Esophagus squamous epithelium (tissue), 5 donors: ENCODE measurements at places on chromosomes 16 and 17. TPM values are rescaled to one million over a fixed set of nuclear protein-coding genes. Genes with fewer than 3 reads are reported as not detected.

- DNase-seq = no peak
These were observed 68.5 kb upstream of the PLCG2 start for GRCh38 chr16:81710596-81710995.

- DNase-seq = no peak
These were observed 3.4 kb downstream of the UNC13D start for GRCh38 chr17:75840799-75841164.

DNA sequence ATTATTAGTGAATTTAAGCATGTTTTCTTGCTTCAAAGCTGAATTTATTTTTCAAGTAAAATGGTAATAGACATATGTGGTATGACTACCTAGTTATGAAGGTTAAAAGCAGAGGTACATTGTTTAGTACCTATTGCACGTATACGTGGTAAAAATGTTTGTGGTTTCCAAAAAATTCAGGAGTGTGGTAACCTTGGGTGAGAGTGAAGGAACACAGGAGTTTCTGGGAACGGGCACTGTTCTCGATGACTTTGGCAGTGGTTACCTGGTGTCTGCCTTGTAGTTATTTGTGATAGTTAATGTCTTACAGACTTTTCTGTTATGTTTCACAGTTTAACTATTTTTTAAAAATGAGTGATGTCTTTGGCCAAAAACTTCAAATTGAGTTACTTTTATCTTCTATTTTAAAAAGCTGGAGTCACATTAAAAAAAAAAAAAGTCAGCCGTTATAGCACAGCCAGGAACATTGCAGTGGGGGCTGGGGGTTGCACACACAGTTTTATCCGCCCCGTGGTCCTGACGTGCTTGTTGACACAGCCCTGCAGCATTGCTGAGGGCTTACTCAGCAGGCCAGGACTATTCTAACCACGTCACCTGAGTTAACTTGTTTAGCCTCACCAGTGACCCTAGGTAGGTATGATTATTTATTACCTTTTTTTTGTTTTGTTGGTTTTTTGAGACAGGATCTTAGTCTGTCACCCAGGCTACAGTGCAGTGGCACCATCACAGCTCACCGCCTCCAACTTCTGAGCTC, 10.9 kb downstream of the JPT2 start:
- DNase-seq = no peak

DNA sequence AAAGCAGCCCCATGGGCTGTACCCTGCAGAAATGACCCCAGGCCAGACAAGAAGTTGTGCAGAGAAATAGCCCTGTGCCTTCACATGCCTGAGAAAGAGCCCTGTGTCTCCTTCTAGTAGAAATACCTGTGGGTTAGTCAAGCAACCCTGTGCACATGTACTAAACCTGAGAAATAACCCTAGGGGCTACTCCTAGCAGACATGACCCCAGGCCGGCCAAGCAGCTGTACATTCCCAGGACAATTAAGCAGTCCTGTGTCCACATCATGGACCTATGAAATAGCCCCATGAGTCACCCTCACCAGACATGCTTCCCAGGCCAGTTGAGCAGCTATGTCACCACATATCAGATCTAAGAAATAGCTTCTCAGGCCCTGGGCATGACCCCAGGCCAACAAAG, 519.7 kb upstream of the CA10 start:
- DNase-seq = no peak

FBXO39 gene
- total RNA-seq = 0.48 TPM

DNA sequence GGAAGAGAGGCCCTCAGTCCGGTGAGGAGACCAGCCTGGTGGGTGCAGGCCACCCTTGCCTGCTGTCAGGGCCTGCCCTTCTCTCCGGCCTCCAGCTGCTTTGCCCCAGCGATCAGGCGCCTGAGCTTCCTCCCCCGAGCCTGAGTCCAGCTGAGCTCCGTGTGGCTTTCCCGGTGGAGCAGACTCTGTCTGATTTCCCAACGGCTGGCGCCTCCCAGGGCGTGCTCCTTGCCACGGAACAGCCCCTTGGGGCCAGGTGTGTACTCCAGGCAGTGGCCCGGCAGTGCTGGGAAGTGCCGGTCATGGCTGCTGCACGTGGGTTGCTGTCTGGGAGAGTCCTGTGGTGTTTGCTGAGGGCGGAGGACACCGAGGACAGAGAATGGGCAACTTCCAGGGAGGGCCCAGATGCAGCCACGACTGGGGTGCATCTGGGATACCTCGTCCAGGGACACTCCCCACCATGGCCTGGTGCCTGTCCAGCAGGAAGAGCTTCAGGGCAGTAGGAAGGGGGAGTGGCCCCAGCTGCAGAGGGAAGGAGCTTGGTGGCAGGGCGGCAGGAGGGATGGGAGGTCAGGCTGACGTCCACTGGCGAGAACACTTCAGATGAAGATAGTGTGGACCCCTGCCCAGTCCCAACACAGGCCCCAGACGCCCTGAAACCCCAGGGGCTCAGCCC, 22.5 kb downstream of the METRNL start:
- DNase-seq = no peak

DNA sequence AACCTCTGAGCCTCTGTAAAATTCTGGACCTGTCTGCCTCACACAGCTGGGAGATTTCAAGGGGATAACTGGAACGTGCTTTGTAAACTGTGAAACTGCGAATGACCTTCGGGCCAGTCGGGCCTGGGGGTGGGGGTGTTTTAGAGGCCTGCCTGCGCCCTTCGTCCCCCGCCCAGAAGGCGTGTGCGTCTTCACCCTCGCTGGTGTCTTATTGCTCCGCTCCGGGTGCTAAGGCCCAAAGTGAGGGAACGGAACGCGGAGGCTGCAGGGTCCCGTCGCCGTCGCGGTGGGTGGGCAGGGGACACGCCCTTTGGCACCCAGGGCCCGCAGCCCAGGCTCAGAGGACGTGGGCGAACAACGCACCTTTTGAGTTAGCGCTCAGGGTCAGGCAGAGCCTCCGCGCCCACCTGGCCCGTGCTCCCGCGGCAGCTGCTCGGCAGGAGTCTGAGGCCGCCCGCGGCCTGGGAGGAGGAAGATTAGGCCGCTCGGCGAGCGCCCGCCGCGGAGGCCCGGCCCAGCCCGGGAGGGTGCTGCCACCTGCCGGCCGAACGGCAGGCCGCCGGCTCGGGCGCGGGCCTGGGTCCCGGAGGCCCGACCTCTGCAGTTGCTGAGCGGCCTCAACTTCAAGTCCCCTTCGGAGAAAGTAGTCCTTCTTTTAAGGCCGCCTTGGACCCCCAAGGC, 29.7 kb downstream of the DCAKD start:
- DNase-seq = no peak

DNA sequence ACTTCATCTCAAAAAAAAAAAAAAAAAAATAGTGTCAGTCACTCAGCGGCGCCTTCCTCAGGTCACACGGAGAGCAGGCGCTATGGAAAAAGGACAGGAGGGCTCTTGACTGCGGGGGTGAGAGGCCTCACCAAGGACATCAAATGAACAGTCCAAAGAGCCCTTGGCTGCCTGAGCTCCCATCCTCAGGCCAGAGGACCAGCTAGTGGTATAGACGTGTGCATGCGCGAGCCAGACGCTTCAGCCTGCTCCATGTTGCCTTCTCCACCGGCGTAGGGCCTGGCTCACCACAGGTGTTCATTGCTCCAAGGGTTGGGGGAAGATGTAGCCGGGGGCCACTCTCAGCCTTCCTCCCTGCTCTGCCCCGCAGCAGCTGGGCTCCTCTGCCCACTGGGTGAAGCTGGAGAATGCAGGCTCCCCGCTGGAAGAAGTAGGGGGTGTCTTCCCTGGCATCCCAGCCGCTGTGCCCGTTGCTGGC, 65.8 kb upstream of the PLCG2 start:
- no peak for DNase-seq

- DNase-seq = no peak
These were observed 47.7 kb upstream of the TNRC6A start for GRCh38 chr16:24681793-24682192.

GRCh38 chr16:85699628-85700027, 10.9 kb upstream of the GINS2 start:
- DNase-seq = no peak

UMOD gene
- total RNA-seq = not detected

DNA sequence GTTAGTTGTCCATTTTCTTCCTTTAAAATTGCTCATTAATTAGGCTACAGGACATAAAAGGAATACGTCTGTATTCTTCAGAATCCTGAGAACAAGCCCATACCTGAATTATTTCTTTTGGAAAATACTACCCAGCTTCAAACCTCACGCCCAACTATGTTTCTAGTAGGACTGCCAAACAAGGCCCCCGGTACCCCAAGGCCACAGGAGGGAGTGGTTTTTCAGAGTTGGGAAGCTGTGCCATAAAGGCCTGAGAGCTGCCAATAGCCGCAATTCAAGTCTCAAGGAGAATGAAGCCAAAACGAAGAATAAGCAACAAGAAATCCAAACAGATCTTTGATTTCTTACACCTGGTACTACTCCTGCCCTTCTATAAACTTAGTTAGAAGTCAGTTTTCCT, 48.3 kb downstream of the UBE2G1 start:
- no peak for DNase-seq

- no peak for DNase-seq
These were observed 250.1 kb upstream of the PSMD7 start for GRCh38 chr16:74046524-74046923.

ACSM5 gene
- 4.8 TPM for total RNA-seq

DNAH9 gene
- 0.61 TPM for total RNA-seq

CORO1A gene
- 9.5 TPM for total RNA-seq

DNA sequence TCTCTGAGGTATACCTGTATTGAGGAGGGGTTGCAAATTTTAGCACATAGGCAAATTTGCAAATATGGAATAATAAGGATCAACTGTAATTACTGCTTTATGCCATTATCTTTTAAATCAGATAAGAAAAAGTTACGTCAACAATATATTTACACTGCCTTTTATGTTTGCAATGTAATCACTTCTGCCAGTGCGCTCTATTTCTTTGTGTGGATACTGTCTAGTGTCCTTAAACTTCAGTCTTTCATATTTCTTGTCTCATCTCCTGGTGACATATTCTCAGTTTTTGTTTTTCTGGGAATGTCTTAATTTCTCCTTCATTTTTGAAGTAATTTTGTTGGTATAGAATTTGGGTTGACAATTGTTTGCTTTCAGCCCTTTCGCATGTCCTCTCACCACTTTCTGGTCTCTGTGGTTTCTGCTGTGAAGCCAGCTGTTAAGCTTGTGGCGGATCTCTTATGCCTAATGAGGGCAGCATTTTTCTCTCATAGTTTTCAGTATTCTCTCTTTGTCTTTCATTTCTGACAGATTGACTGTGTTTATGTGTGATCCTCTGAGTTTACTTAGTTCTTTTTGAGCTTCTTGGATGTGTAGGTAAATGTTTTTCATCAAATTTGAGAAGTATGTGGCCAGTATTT, 37.6 kb upstream of the ABCC11 start:
- no peak for DNase-seq

- no peak for DNase-seq
These were observed 7.0 kb upstream of the TRIM47 start for GRCh38 chr17:75885431-75885830.

DNA sequence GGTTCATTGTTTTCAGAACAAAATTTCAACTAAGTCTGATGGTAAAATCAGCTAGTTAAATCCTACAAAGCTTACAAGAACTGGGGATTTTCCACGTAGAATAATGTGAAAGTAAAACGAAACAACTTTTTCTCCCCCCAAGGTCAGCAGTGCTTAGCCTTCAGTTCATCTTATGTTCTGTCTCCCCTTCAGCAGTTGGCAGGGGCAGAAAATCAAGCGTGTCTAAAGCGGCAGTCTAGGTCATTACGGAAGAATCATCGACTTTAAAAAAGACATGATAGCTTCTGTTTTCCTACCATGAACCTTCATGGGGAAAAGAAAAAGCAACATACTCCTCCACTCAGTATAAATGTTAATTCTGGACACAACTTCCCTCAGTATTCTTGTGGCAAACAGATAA, 50.7 kb downstream of the GNA13 start:
- no peak for DNase-seq

DNA sequence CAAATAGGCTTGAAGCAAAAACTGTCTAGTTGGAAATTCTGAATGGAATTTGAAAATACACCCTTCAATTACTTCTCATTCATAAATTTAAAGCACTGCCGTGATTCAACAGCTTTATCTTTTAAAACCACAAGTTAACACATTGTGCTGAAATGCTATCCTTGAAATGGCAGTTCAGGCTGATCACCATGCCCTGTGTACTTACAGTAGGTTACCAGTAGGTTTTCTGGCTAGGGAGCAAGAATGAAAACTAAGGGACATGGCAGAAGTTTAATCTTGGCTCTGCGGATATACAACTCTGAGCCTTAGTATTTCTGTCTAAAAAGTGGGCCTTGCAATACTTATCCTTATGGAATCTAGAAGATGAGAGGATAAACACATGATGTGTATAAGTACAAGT, 28.0 kb downstream of the NXPH3 start:
- no peak for DNase-seq

- no peak for DNase-seq
These were observed 34.1 kb downstream of the HIC1 start for GRCh38 chr17:2089021-2089422.

COQ9 gene
- 62.0 TPM for total RNA-seq

ALDOA gene
- 1,225 TPM for total RNA-seq

- no peak for DNase-seq
These were observed 1.6 kb upstream of the TLCD2 start for GRCh38 chr17:1711804-1712203.

SULT1A3 gene
- 11.1 TPM for total RNA-seq

SEC14L5 gene
- 0.57 TPM for total RNA-seq

DNA sequence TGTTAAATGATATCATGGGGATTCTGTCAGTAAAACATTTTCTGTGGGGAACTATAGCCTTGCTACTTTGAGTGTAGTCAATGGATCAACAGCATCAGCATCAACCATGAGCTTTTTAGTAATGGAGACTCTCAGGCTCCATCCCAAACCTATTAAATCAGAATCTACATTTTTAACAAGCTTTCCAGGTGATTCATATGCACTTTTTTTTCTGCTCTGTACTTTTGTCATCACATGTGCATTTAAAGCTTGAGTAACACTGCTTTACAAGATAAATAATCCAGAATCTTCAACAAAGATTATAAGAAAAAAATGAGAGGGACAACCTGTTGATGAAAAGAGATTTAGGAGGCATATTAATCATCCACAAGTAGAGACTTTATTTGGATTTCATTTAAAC, 23.5 kb downstream of the NUP93 start:
- no peak for DNase-seq

EFTUD2 gene
- total RNA-seq = 53.4 TPM

KLHL10 gene
- not detected for total RNA-seq

GRCh38 chr16:24140730-24141129, 115.4 kb upstream of the CACNG3 start:
- no peak for DNase-seq

GRCh38 chr16:80852261-80852872, 48.0 kb upstream of the CDYL2 start:
- DNase-seq = no peak

ELMO3 gene
- total RNA-seq = 35.9 TPM

HASPIN gene
- total RNA-seq = 5.4 TPM

GRCh38 chr16:31507617-31507928, 618 bp downstream of the RUSF1 start:
- DNase-seq = no peak

GRCh38 chr16:4358831-4359561, 7.9 kb upstream of the PAM16 start:
- no peak for DNase-seq

BRCA1 gene
- total RNA-seq = 6.3 TPM

- DNase-seq = no peak
These were observed 6.1 kb downstream of the TVP23A start for GRCh38 chr16:10812312-10813098.

GRCh38 chr16:84207251-84207650, 16.3 kb downstream of the ADAD2 start:
- no peak for DNase-seq
